Stimulated activated naive B cell treated with anti-CD40 and anti-IgM and Interleukin-4, amounts not matched to agents 10 μg/mL and 1 μg/mL and 100 μg/mL, for 72 hours (primary cell): ENCODE measurements at places on chromosomes 7 and 10.

GRCh38 chr10:72935361-72935760, 19.2 kb downstream of the PLA2G12B start:
- no peak for DNase-seq
- H3K27me3 ChIP-seq, result peaks cover 9% of the 10 kb centered on the region
- no peaks in the 10 kb centered on the region for H3K4me1 ChIP-seq
- no peaks in the 10 kb centered on the region for H3K36me3 ChIP-seq

DNA sequence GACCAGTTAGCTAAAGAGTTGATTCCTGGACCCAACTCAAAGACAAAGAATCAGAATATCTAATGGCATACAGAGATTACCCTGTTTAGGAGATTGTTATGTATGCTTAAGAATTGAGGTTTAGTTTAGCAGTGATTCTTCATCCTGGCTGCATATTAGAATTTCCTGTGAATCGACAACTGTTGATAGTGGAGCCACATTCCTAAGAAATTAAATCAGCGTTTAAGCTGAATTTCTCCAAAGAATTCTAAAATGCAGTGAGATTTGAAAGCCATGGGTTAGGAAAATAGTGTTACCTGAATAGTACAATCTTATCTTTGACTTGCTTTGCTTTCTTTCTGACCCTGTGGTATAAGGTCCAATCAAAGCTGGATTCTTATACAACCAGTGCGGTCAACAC, 16.4 kb upstream of the FERD3L start:
- peaks cover 6% of the 10 kb centered on the region for H3K27me3 ChIP-seq
- H3K4me3 ChIP-seq, result no peak overlapping the region
- no peak for DNase-seq
- H3K4me1 ChIP-seq, result no peaks in the 10 kb centered on the region

GRCh38 chr10:78291722-78292121, 258.1 kb downstream of the RPS24 start:
- no peak overlapping the region for H3K27ac ChIP-seq
- DNase-seq, result no peak
- H3K27me3 ChIP-seq, result no peaks in the 10 kb centered on the region
- no peak overlapping the region for H3K4me3 ChIP-seq

GRCh38 chr10:63247771-63248170, 114.6 kb downstream of the NRBF2 start:
- no peak overlapping the region for H3K4me3 ChIP-seq
- H3K27me3 ChIP-seq, result no peaks in the 10 kb centered on the region
- peak overlapping the region; percentile 73 for H3K27ac ChIP-seq
- peaks cover 67% of the 10 kb centered on the region for H3K4me1 ChIP-seq

DNA sequence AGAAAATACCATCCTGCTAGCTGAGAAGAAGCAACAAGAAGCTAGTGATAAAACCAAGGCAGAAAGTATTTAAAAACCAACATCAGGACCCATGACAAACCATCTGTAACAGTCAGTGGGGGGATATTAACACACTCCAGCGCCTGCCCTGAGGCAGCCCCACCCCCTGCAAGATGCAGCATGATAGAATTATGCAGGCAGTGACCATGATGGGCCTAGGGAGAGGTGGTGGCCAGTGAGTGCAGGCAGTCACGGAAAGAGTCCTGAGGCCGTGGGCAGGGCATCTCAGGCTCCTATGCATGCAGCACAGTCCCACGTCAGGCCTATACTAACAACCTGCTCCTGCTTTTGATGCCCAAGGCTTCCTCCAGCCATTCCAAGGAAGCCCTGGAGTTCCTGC, 686.9 kb downstream of the GRID1 start:
- no peak overlapping the region for H3K27ac ChIP-seq
- no peaks in the 10 kb centered on the region for H3K36me3 ChIP-seq
- H3K4me3 ChIP-seq, result no peak overlapping the region
- no peaks in the 10 kb centered on the region for H3K4me1 ChIP-seq

- H3K4me1 ChIP-seq, result no peaks in the 10 kb centered on the region
- no peaks in the 10 kb centered on the region for H3K36me3 ChIP-seq
- no peak for DNase-seq
- H3K4me3 ChIP-seq, result no peak overlapping the region
- H3K27me3 ChIP-seq, result no peaks in the 10 kb centered on the region
Measured at GRCh38 chr7:114182837-114183236, 231.8 kb upstream of the FOXP2 start.

DNA sequence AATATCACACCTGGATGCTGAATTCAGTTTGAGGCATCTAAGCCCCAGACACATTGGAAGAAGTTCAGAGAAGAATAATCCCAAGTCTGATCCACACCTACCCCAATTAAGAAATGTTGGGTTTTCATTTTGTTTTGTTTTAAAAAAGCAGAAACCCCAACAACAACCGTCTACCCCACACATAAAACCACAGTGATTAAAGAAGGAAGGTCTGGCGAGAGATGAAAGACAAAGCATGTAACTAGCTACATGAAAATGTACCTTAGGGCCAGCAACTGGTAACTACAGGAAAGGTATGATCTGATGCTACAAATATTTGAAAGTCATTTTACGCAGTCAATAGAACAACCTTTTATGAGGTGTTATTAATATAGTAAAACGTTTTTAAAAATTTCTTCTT, 1112.3 kb downstream of the GATA3 start:
- peaks cover 2% of the 10 kb centered on the region for H3K27me3 ChIP-seq
- DNase-seq, result no peak
- no peak overlapping the region for H3K27ac ChIP-seq
- no peaks in the 10 kb centered on the region for H3K4me1 ChIP-seq
- no peak overlapping the region for H3K4me3 ChIP-seq

DNA sequence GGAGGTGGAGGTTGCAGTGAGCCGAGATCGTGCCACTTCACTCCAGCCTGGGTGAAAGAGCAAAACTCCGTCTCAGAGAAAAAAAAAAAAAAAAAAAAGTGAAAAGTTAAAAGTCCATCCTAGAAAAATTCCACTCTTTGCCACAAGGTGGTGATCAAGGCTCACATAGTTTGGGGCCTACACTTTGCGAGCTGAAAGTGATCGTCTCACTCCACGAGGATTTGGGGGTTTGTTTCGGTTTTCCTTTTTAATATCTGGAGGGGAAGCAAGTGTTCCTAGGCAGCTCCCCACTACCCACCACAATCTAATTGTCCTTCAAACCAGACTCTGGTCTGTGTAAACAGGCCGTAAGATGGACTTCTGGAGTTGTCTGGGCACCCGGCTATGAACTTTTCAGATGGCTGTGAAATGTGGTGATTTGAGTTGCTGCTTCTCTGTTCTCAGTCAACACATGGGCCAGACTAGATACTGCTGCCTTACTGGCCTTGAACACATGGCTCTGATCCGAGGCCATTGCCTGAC, 27.1 kb downstream of the PRLHR start:
- DNase-seq, result peak; percentile 16
- no peaks in the 10 kb centered on the region for H3K36me3 ChIP-seq
- H3K4me1 ChIP-seq, result no peaks in the 10 kb centered on the region
- peaks cover 24% of the 10 kb centered on the region for H3K27me3 ChIP-seq
